ENCODE measurements at places on chromosomes 12 and 14. TPM values are rescaled to one million over a fixed set of nuclear protein-coding genes. Genes with fewer than 3 reads are reported as not detected.

Gene TAS2R30
- total RNA-seq: 15.6 TPM

Gene TMEM179
- total RNA-seq: 1.2 TPM

Gene CFAP251
- 11.2 TPM for total RNA-seq

Gene UBE3B
- 64.2 TPM for total RNA-seq

Gene ADAM20
- 3.2 TPM for total RNA-seq

Gene OAS2
- 5.3 TPM for total RNA-seq

Gene BHLHE41
- 1.8 TPM for total RNA-seq

Gene PRIMA1
- total RNA-seq: 0.41 TPM

Gene TMCC3
- 23.3 TPM for total RNA-seq

Gene GPX2
- total RNA-seq: 2.5 TPM

Gene KLRC4
- total RNA-seq: not detected

Gene TPH2
- total RNA-seq: not detected
